Amygdala (tissue), 56 donors: ENCODE measurements at places on chromosomes 11 and 22.

DNA sequence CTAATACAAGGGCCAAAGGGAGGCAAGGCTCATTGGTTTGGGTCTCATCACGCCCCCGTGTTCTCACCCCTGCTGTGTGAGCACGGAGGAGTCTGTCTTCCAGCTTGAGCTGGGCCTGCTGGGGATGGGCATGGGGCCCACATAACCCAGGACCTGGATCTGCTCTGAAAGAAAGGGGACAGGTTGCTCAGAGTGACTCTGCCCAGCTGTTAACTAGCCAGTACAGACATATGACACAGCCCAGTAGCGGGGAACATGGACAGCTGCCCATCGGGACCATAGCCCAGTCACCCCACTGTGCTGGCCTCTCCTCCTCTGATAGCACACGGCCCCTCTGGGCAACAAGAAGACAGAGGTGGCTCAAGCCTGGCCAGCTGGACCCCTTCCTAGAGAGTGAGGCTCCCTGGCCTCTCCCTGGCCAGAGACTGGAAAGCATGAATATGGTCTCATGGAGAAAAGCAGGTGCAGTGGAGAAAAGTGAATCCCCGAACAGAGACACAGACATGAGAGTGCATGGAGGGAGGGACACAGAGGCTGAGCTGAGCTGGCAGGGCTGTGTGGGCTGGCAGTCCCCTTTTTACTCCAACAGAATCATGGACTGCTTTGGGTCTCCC is 973.9 kb downstream of the BRD1 start:
- DNase-seq = no peak

DNA sequence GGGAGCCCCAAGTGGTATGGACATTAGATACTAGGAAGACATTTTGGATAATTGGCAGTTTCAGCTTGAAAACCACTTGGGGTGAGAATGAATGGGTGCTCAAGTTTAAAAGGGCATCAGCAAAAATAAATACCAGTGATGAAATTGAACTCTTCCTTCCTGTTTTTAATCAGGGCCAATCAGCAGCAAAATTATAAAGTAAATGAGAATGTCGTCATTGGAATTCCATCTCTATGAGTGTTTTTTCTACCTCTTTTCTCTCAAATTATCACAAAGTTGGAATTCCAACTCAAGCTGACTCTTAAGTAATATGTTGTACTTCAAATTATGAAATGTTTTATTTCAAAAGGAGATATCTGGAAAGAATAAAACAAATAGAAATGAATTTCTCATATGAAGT is 730.6 kb downstream of the METTL15 start:
- DNase-seq = no peak

DNA sequence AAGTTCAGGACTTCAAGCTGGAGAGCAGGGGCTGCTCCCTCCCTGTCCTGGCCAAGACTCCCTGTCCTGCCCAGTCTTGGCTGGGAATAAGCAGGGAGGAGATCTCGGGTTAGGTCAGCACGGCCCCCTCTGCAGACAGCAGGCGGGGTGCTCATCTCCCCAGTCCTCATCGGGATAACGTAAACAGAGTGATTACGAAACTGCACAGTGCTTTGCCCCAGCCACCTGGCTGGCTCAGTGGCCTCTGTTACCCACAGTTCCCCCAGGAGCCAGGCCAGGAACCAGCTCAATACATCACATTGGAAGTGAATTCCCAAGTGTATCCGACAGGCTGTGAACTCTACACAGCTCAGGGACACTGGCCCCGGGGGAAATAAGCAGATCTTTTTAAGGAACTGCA is 42.7 kb upstream of the KCNJ11 start:
- no peak for DNase-seq

- no peak for DNase-seq
Measured at GRCh38 chr11:109762546-109762945, 330.6 kb upstream of the ZC3H12C start.

GRCh38 chr11:44601471-44602370 is 36.3 kb downstream of the CD82 start:
- no peak for DNase-seq

GRCh38 chr11:76554767-76555166 is 109.9 kb downstream of the EMSY start:
- no peak for DNase-seq
